Left cardiac atrium (tissue), 4 donors: ENCODE measurements at places on chromosomes 5 and 9. TPM values are rescaled to one million over a fixed set of nuclear protein-coding genes. Genes with fewer than 3 reads are reported as not detected.

Gene MYMK
- not detected for total RNA-seq

GRCh38 chr9:34034698-34035065 is 14.0 kb downstream of the UBAP2 start:
- DNase-seq = no peak

- DNase-seq = no peak
Measured at GRCh38 chr5:72815580-72816283, 729 bp upstream of the TNPO1 start.

GRCh38 chr5:173858670-173859407 is 29.3 kb upstream of the CPEB4 start:
- DNase-seq = no peak

GRCh38 chr9:78866207-78867132 is 569.5 kb downstream of the PSAT1 start:
- DNase-seq = no peak

DNA sequence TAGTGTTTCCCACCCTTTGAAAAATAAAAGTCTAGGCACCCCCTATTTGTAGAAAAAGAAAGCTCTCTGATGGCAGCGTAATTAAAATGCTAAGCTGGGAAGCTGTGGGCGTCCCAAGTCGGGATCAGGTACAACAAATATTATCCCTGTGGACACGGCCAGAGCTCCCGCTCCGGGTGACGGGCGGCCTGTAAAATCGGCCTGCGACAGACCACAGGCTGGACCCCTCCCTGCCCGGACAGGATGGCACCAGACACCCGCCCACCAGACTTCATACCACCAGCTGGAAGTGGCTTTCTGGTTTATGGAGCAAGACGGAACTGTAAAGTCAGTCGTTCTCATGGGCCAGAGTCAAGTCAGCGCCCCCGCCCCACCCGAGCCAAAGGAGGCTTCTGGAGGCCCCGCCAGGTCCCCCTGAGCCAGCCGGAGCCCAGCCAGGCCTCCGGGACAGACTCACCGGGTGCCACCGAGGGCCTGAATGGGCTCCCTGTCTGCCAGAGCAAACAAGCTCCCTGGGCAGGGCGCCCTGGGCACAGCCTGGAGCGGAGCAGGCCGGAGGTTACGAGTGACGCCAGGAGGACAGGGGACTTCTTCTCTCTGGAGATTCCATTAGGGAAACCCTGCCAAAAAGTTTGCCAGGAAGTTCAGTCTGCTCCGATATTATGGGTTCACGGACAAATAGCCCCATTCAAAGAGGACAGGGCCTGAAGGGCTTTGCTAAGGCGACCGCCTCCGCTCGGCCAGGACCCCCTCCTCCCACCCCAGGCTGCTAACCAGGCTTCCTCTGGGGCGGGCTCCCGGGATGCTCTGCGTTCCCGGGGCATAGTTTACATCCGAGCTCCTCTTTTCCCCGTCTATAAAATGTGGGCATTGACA is 173.7 kb downstream of the ERCC6L2 start:
- peak; percentile 68 for DNase-seq
